Left ventricle myocardium inferior (tissue), 1 donor: ENCODE measurements at places on chromosomes 5 and 9. TPM values are rescaled to one million over a fixed set of nuclear protein-coding genes. Genes with fewer than 3 reads are reported as not detected.

EGFLAM gene
- 8.9 TPM for total RNA-seq

DNA sequence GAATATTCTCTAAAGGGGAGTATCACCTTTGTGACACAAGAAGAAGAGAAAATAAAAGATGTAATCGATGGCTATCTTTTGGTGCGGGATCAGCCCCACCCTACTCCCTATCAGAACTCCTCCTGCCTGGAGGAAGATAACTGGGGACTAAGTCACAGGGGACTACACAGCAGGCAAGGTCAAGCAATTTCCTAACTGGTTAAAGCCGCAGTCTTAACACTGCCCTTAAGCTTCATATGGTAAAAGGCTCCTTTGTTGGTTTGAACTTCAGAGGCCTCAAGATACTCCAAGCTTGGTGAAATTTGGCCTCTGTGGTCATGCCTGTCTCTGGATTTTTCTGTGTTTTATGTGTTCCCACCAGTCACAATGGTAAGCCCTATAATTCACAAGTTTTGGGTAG is 1.3 kb upstream of the SHISAL2B start:
- DNase-seq, result no peak

GRCh38 chr5:179801304-179802206 is 5.1 kb downstream of the MGAT4B start:
- DNase-seq, result peak; percentile 74

- DNase-seq, result no peak
Observed at GRCh38 chr9:8494571-8494970, 695.0 kb upstream of the DMAC1 start.

- DNase-seq, result no peak
Observed at GRCh38 chr5:71662381-71662780, 56.7 kb upstream of the CARTPT start.

GRCh38 chr5:19584131-19584530 is 403.9 kb downstream of the CDH18 start:
- DNase-seq, result no peak

TAS2R1 gene
- not detected for total RNA-seq

DNA sequence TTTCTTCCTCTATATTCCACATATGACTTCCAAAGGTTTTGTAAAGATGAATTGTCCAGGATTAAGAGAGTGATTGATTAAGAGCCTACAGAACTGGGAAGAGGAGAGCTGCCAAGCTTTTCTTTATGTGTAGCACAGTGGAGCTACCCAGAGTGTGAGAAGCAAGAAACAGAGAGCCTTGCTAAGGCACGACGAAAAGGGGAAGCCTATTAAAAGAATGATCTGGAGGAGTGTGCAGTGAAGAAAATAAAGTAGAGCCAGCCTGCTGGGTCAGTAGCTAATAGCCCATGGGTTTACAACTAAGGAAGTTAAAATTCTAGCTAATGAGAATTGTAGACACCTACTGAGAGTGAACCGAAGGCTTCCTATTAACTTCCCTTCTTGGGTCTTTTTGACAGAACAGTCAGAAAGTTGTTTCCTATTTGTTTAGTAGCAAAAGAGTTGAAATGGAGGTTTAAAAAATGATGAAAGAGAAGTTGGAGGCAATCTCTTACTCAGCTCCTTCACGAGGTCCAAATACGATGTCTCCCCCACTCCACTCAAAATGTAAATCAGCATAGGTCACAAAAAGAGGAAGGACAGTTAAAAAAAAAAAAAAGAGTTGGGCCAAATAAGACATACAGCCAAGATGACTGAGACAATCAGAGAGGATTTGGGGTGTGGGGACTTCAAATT is 957 bp upstream of the PRR16 start:
- DNase-seq, result no peak

- DNase-seq, result no peak
Observed at GRCh38 chr9:122940454-122940748, 419 bp upstream of the RABGAP1 start.

DNA sequence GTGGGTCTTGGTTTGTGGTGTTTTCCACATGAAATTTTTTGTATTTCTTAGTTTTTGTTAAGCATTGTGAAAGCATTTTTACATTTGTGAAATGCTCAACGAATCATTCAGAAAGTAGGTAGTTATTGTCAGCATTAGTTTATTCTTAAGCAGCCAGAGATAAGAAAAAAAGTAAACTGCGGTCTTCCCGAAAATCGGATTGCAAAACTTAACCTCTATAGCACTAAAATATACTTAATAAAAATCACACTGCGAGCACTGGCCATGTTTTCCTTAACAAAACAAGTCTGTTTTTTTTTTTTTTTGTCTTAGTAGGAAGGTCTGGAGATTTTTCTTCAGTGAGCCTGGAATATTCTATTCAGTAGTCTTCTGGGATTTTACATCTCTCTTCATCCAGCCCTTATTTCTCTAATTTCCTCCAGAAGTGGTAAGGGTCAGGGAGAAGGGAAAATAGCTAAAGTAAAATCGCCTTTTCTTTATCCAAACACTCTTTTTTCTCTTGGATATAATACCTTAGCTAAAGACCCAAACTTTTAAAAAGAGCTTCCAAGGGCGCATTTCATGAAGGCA is 289.9 kb downstream of the DMAC1 start:
- no peak for DNase-seq

DNA sequence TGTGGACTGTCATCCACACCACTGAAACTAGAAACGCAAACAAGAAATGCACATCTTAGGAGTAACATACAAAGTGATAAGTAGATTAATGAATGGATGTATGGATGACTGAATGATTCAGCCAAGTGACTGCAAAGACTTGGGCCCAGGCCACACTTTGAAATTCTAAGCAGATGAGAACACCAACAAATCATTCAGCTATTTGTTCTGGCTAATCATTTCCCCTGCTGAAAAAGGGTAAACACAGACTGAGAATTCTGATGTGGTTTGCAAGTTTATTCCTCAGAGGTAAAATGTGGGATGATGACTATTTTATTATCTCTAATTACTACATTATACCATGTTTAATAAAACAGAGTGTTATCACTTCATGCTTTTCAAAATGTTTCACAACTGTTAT is 163.2 kb upstream of the ADAMTS16 start:
- DNase-seq, result no peak

- DNase-seq, result no peak
Observed at GRCh38 chr5:29016067-29016466, 1977.7 kb upstream of the CDH9 start.

- no peak for DNase-seq
Observed at GRCh38 chr5:28947865-28948264, 1909.5 kb upstream of the CDH9 start.

DNA sequence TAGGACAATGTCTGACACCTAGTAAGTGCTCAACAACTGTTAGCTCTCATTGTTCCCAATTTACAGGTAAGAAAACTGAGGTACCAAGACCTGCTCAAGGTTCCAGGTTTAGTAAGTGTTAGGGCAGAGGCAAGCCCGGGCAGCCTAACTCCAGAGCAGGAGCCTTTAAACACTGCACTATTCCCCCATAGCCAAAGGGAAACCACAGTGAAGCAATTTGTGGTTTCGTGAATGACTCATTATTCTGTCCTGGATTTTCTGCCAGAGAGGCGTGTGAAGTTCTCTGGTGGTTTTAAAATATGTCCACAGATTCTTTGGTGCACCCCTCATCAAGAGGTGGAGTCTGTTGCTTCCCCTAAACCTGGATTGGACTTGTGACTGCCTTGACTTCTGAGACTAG is 1.0 kb upstream of the MCC start:
- no peak for DNase-seq

DNA sequence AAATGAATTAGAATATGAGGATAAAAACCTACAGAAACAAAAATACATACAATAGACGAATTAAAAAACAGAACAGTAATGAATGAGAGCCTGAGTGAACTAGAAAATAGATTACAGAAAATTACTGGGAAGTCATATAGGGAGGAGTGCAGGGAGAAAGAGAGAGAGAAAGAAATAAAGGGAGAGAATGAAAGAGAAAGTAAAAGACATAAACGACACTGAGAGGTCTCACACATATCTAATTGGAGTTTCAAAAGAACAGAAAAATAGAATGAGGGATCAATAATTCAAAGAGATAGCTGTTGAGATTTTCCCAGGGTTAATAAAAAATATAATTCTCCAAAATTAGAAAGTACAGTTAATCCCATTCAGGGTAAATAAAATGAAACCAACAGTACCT is 156.4 kb upstream of the FTMT start:
- DNase-seq, result no peak

- no peak for DNase-seq
Observed at GRCh38 chr5:133723651-133724366, 111.5 kb upstream of the FSTL4 start.

- DNase-seq, result no peak
Observed at GRCh38 chr5:11563822-11564221, 340.4 kb downstream of the CTNND2 start.

DNA sequence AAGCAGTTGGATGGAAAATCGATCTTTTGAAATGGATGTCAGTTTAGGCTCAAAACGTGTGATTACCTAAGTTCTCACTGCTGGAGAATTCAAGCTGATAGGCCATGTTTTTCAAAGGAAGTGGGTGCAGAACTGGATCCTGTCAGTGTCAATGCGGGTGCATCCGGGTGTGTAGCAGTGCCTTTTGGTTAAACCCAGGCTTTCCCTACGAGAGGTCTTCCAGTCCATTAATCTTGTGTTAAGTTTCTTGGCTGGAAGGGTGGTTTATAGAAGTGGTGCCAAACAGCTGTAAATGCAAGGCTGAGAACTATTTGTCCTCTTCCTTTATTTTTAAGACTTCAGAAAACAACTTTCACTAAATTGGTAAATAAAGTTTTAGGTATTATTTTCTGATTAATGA is 71.9 kb downstream of the DAPK1 start:
- DNase-seq, result no peak

GRCh38 chr5:176892663-176893062 is 6.5 kb downstream of the HK3 start:
- no peak for DNase-seq

GRCh38 chr5:171639966-171640365 is 145.7 kb upstream of the SMIM23 start:
- DNase-seq, result no peak

GRCh38 chr5:142807372-142807911 is 37.3 kb downstream of the ARHGAP26 start:
- peak; percentile 45 for DNase-seq

ZBTB6 gene
- 6.0 TPM for total RNA-seq

DNA sequence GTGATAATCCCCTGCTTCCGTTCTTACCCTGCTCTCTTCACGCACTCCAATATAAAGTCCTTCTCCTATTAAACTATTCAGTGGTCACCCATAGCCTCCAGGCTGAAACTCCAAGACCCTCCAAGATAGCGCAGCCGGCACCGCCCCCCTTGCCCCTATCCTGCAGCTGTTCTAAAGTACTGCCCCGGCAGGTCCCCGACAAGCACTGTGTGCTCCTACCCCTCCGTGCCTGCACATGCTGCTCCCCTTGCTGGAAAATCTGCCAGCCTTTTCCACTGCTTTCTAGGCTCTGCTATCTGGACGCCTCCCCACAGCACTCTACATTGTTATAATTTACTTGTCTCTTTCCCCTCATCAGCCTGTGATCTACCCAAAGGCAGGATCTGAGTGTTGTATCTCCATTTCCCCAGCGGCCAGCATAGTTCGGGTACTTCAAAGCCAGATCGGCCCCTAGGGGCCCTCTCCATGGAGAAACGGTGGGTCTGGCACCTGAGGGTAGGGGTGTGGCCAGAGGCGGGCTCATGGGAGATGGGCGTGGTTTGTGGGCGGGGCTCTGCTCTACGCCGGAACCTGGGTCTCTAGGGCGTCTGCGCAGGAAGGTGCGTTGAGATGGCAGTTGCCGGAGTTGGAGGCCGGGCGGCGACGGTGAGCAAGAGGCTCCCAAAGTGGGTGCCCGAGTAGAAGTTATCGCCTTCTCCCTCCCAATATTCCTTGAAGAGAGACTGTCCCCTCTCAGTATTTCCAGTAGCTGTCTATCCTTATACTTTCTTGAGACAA is 83.5 kb upstream of the RUSC2 start:
- DNase-seq, result no peak

ROR2 gene
- total RNA-seq, result 0.74 TPM

PTGES gene
- total RNA-seq, result 1.9 TPM

CEP72 gene
- 1.7 TPM for total RNA-seq

DNA sequence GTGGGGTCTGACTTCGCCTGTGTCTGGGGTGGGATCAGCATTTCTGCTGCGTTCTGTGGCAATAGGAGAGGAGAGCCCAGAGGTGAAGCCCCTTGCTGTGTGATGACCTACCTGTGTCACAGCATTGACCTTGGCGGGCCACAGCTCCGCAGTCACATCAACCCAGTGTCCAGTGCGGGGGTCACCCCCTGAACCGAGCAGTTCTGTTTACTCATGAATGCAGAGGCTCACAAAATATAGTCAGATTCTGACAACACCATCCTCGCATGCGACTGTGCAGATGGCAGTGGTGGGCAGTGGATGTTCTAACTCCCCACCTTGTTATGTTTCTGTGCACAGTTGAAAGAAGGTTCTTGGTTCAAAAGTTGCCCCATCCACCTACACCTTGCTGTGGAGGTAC is 100.1 kb downstream of the ADAMTS16 start:
- no peak for DNase-seq

- no peak for DNase-seq
Observed at GRCh38 chr5:157285310-157286035, 19.6 kb downstream of the CYFIP2 start.

TAF11L13 gene
- total RNA-seq, result not detected

GRCh38 chr5:150593996-150594395 is 46.5 kb upstream of the SYNPO start:
- DNase-seq, result no peak
